ENCODE measurements at places on chromosomes 5 and 9.

GRCh38 chr5:109660301-109660700, 29.4 kb upstream of the MAN2A1 start:
- no peak for DNase-seq

DNA sequence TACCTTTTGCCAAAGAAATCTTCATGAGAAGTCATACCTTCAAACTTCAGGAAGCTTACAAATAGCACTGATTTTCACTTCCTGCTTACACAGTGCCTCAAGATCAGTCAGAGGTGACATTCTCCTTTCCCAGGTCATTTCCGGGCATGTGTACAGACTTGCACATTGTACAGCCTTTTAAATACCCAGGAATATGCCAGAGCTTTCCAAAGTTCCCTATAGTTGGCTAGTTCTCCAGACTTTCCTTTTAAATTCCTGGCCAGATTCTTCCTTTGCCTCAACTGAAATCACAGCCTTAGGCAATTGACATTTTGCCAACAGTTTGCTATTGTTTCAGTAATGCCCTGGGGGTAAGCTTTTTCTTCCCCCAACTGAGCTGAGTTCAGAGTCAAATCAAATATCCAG, 47.2 kb downstream of the RFX3 start:
- no peak for DNase-seq

DNA sequence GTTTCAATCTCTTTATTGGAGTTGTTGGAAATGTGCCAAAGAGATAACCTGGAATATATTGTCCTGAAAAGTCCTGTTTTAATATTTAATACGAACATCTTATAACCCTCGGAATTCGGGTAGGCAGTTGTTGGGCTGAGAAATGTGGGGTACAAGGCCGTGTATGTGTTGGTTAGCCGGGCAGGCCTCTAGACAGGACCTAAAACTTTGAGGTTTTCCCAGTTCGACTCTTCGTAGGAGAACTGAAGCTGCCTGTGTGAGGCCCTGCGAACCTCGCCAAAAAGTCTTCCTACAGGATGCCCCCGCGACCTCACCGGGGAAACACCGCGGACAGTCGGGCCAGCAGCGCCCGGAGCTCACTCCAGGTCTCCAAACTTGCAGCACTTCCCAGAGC, 583 bp upstream of the TJP2 start:
- no peak for DNase-seq

GRCh38 chr5:65801352-65801783, 79.4 kb downstream of the NLN start:
- no peak for DNase-seq

DNA sequence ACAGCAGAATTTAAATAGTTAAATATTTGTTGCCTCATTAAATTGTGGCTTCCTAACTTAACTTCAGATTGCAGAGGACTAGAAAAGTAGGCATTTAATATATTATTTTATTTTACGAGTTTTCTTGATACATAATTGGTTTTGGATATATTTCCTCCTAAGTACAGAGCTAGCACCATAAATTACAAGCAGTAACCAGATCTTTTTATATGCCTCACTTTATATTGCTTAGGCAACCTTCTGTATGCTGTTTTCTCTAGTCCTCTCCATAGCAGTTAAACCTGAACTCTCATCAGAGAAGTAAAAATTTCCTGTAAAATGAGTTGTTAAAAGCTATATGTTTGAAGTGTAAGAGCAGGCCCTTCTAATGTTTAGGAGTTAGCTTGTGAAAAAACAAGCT, 144.2 kb downstream of the ZCCHC7 start:
- DNase-seq = no peak

Data from activated CD8-positive, alpha-beta memory T cell treated with anti-CD3 and anti-CD28 coated beads, Interleukin-2, amount 10 ng/mL, durations not matched to agents 7 days and 5 days (primary cell).